ENCODE measurements at places on chromosomes 6 and 20.
A peak's percentile ranks its signal among the peaks of the same experiment; 100 is the strongest.

DNA sequence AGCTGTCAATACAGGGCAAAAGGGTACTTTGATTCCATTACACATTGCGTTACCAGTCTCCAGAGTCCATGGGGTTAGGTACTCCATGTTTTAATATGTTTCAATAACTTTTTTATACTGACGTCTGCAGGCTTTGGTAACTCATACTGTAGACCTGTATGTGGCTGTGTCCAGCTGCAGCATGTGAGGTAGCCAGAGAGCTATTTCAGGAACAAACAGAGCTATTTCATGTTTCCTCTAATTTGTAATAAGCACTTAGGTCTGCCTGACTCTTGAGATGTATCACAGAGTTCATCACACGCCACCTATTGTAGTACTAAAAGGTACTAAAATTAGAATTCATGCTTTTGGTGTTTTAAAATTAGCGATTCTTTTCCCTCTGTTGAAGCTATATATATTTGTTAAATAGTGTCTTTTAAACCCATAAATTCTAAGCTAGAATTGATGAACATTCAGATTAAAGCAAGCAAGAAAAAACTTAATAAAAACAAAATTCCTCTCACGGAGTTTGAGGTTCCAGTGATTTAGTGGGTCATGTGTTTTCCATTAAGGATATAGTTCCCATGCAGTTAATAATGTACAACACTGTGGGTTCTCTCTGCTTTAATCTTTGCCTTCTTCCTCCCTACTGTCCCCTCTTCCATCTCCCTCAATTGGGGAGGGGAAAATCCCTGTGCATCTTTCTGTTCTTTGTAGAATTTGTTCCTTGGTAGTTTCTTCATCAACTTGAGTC, 37.0 kb downstream of the FOXO3 start:
- DNase-seq, result peak; percentile 23

GRCh38 chr6:56866917-56867522, 87.9 kb upstream of the BEND6 start:
- DNase-seq, result no peak

DNA sequence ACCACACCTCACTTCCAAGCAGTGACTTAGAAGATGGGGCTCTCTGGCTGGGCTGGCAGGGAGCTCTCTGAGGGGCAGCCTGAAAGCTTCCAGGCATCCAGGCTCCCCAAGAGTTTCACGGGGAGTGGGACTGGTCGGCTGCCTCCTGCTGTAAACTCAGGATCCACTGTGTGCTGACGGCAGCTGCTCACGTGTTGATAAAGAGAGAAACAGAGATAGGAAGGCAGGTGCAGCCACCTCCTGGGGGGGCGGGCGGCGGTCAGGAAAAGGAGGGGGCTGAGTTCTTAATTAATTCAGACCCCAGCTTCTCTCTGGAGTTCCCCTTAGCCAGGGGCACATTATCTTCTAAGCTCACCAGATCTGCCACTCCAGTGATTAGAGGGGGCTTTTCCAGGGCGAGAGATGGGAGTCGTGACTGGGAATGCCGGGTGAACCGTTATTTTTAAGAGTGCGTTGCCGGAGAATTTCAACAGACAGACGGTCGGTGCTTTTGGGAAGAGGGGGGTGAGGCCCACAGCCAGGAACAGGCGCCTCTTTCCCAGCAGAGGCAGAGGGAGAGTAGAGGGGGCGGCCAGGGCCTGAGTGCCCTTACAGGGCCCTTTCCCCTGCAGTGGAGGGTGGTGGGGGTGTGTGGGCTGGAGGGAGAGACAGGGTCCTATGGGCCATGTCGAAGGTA, 70.9 kb downstream of the CD40 start:
- DNase-seq, result no peak

GRCh38 chr6:44906761-44907160, 421.4 kb upstream of the RUNX2 start:
- no peak for DNase-seq

DNA sequence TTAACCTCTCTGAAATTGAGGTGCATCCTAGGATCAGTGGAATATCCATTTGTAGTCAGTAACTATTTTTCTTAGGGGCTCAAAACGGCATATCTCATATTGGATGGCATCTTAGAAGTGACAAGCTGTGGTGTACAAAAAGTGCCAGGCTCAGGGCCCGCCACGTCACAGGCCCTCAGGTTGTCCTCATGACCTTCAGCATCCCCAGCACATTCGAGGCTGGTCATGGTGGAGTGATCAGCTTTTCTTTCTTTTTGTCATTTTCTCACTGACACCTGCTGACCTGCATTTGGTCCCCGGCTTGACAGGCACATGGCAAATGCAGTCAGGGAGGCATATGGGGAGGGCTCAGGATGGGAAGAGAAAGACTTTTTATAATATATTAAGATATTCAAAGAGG, 7.1 kb upstream of the E2F1 start:
- DNase-seq, result no peak

DNA sequence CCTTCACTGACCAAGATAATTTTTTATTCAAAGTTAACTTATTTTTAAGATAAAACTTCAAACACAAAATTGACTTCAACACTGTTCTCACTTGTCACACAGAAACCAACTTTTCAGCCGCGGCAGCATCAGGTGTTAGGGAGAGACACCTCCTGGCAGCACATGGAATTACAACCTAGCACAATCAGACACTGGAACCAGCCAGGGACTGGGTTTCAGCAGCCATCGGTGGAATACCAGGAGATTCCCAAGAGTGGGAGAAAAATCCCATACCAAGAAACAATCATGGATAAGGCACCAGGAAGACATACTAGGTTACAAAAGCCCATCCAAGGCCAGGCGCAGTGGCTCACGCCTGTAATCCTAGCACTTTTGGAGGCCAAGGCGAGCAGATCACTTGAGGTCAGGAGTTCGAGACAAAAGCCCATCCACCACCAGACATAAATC, 70.0 kb downstream of the SNX5 start:
- DNase-seq, result peak; percentile 84

DNA sequence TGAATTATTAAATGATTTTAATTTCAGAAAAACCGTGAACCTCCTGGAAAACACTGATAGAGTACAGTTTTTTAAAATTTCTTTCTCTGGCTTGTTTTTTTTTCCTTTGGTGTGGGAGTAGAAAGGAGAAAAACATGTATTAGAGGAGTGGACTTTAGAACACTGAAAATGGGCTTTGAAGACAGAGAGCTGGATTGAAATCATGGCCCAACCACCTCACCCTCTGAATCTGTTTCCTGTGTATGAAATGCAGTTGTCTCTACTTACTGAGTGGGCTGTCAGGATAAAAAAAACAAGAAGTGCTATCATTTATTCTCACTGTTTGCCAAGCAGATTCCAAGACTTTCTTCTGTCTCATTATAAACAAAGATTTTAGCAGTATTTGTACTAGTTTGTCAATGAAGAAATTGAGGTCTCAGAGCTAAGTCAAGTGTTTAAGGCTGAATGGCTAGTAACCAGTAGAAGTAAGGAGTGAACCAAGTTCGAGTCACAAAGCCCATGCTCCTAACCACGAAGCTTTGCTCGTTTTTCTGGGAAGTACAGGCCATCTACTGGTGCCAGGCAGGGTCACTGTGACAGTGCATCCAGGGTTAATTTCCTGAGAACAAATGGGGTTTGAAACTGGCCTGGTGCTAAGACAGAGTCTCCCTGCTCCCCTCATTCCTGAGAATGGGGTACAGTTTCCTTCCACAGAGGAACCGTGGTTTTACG, 256.4 kb downstream of the TMEM242 start:
- peak; percentile 64 for DNase-seq

GRCh38 chr6:152398993-152399392, 238.2 kb downstream of the SYNE1 start:
- no peak for DNase-seq

GRCh38 chr6:12162213-12162612, 127.9 kb upstream of the EDN1 start:
- no peak for DNase-seq

GRCh38 chr6:163490826-163491577, 76.5 kb downstream of the QKI start:
- no peak for DNase-seq

DNA sequence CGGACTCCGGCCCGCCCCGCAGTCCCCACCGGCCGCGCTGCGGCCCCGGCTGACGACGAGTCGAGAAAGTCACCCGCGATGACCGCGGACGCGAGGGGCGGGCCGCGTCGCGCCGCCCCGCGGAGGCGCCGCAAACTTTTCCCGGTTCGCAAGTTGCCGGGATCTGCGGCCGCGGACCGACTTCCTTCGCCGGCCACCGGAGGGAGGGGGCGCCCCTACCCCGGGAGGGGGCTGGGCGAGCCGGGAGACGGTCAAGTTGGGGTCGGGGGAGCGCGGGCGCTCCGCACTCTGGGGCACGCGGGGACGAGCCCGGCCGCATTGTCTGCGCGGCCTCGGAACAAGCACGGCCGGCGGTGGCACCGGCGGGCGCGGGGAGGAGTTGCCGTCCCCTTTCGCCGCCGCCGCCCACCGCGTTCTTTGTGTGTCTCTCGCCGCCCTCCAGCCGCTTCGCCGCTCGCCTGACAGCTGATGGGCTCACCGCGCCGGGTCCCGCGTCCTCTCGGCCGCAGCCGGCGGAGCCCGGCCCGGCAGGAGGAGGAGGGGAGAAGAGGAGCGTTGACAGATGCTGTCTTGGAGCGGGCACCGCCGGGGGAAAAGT, 131.6 kb downstream of the OGFRL1 start:
- peak; percentile 38 for DNase-seq

GRCh38 chr6:105402090-105402938, 568 bp downstream of the PREP start:
- peak; percentile 70 for DNase-seq

Measured in hematopoietic multipotent progenitor cell treated with erythropoietin and hydrocortisone succinate and interleukin-3 and kit ligand, for 4 days (in vitro differentiated cells).